ENCODE measurements at places on chromosomes 6 and 20.

GRCh38 chr20:3803854-3804253, 7.7 kb downstream of the CDC25B start:
- DNase-seq = no peak

- DNase-seq = no peak
These were observed 70.1 kb downstream of the SLX4IP start for GRCh38 chr20:10504994-10505730.

- no peak for DNase-seq
These were observed 22.9 kb downstream of the COL20A1 start for GRCh38 chr20:63315731-63316491.

GRCh38 chr6:119348096-119348747, 1.3 kb downstream of the MAN1A1 start:
- DNase-seq = peak; percentile 39

DNA sequence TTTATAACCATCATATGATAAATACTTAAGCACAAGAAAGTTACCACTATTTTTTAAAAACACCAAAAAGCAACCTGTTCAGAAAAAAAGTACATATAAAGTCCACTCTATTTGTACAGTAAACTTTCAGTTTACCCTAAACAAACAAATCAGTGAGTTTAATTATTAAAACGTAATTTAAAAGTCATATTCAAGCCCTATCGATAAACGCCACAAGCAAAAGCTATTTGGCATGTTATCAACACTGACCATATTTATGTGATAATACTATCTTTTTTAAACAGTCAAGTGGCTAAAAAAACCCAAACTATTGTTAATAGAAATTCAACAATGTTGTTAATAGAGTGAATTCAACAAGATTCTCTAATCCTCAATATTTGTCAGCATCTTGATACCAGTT, 1.9 kb downstream of the KATNA1 start:
- no peak for DNase-seq

DNA sequence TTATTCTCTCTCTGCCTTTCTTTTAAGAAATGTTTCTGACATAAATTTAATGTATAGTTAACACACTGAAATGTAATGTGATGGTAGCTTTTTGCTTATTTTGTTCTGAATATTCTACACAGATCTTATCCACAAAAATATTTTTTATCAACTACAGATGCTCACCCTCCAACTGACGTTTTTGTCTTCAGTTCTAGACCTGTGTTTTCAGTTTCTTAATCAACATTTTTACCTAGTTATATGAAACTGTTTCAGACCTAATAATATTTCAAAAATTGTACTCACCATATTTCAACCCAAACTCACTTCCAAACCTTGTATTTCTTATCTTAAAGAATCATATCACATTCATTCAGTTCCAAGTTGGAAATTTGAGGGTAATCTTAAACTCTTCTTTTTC, 452.8 kb downstream of the RFPL4B start:
- DNase-seq = no peak

- no peak for DNase-seq
These were observed 52.4 kb downstream of the MAP3K7 start for GRCh38 chr6:90534337-90535025.

- no peak for DNase-seq
These were observed 2.6 kb upstream of the BPI start for GRCh38 chr20:38301309-38301708.

- DNase-seq = no peak
These were observed 25.5 kb downstream of the ANGPT4 start for GRCh38 chr20:890666-891057.

DNA sequence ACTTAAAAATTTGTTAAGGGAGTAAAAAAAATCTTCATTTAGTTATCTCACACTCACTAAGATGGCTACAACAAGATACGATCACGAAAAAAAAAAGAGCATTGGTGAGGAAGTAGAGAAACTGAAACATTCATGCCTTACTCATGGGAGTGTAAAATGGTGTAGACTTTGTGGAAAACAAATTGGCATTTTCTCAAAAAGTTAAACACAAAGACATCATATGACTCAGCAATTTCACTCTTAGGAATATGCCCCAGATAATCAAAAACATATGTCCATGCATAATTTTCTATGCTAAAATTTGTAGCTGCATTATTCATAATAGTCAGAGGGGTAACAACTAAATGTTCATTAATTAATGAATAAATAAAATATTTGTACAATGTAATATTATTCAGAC, 120.9 kb upstream of the IRAK1BP1 start:
- no peak for DNase-seq

- DNase-seq = no peak
These were observed 25.1 kb downstream of the KCNK5 start for GRCh38 chr6:39204160-39204495.

GRCh38 chr20:7930343-7930742, 9.9 kb downstream of the HAO1 start:
- no peak for DNase-seq

DNA sequence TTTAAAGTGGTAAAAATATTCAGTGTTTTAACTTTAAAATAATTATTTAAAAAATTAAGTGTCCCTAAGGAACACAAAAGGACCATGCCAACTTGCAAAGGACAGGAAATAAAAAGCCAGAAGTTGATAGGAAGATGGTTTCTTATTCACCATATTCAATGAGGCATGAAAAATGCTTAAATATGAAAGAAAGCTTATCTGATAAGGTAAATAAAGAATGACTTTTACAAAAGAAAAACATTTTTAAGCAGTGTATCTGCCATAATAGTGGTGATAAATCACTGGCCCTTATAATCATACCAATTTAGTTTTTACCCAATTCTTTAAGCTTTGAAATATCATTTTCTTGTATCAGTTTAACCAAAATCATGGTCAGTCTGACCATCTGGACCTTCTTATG, 33.5 kb upstream of the POPDC3 start:
- DNase-seq = no peak

DNA sequence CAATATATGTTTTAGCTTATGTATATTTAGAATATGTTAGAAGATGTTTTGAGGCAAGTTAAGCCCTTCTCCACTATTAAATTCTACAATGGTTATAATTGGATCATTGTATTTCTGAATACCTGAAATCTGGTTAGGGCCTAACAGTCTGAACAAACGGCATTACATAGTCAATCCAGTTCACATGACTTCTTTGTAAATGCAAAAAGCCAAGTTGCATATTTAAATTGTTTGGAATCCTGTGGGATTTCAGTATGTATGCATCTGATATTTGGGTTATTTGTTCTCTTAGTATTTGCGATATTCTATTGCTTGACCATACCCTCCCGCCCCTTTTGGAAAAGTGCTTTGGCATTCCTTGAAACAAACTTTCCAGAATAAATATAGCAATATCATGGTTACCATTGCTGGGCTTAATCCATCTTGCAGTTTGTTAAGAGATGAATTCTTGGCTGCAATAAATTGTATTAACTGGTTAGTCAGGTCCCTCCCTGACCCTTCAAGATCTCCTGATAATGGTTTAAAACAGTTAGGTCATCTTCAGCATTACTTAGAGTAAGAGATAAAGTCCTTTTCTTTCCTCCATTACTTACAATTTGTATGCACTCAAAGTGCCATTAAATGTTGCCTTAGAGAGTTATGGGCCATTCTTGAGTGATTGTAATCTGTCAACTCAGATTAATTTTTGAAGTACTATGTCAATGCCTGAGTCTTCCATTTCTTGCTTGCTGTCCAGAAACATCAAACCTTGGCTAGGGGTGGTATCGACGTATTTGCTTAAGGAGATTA, 36.5 kb downstream of the LRRC1 start:
- DNase-seq = no peak

DNA sequence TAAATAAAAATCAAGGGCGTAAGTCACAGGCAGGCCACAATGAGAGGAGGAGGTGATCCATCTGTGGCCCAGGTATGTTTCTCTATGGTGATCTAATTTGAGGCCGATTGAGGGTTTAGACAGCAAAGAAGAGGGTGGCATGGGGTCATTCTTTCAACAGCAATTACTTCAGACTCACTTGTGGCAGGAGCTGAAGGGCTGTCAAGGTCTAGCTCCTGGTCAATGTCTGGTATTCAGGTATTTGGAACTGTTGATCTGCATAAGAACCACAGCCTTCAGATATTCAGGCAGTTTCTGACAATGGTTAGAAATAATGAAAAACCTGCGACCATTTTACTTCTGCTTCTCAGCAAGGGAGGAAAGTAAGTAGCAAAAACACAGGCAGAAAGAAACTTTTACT, 259.6 kb downstream of the FOXC1 start:
- no peak for DNase-seq

DNA sequence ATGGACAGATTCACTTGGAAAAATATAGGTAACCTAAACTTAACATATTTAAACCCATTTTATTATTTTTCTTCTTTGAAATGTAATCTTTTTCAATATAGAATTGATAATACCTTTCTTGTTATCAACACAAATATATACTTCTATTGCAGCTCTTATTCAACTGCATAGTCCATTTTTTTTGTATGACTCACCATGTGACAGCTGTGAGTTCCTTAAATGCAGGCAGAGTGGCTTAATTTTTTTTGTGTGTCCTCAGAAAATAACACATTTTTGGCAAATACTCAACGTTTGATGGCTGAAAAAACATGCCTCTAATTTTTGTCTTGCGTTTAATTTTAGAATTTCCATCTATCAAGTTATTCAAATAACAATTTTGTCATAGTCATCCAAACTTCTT, 454.8 kb downstream of the PHF3 start:
- DNase-seq = no peak

- DNase-seq = no peak
These were observed 8.9 kb upstream of the IGF2R start for GRCh38 chr6:159959976-159960384.

GRCh38 chr6:6840831-6841291, 252.3 kb downstream of the LY86 start:
- DNase-seq = no peak

DNA sequence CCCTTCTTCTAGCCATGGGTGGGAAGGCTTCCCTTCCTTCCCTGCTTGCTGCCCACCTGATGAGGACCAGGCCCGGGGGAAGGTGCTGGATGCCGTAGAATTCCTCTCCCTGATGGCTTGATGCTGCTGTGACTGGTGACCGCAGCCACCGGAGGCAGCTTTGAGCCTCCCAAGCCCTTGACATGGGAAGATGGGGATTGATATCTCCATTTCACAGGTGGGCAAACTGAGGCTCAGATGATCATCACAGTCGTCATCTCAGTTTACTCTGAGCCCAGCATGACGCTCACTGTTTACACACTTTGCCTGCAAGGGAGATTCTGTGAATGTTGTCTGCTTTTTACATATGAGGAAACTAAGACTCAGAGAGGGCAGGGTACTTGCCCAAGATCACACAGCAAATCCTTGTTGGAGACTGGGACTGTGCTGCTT, 43.9 kb downstream of the SRC start:
- no peak for DNase-seq

DNA sequence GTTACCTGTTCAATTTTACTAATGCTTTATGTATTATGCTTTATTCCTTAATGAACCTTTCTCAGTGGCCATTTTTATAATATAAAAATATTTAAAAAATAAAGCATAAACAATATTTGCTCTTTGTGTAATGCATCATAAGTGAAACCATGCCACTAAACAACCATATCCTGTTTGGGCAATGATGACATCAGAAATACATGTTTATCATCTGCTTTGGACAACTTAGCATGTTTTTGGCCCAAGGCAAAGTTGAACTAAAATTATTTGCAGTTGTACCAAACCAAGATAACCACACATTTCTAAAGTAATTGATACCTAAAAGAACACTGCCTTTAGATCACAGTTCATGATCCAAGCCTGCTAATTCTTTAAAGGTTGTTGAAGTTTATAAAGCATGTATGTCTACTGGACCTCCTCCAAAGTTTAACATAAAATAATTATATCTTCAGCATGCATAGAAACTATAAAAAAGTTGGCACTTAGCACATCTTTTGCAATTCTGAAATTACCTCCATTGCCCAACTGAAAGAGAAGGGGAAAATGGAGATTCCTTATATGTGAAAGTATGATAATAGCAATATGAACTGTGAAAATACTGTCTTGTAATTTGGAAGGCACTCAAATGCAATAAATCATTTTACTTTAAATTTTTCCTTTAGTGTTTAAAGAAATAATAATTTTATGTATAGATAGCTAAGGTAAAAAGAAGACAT, 325.6 kb upstream of the RUNX2 start:
- peak; percentile 23 for DNase-seq

DNA sequence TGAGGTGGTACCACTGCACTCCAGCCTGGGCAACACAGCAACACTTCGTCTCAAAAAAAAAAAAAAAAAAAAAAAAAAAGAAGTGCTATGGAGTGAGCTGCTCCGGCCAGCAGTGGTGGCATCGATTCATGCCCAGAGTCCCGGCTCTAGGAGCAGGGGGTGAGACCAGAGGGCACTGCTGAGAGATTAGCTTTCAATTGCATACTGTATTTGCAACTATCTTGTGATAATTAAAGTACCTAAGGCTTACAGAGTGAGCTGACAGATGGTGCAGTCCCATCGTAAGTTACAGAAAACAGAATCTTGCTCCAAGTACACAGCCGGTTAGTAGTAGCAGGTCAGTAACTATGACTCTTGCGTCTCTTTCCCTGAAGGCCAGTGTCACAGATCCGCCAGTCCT, 31.5 kb downstream of the TMEM14B start:
- no peak for DNase-seq

DNA sequence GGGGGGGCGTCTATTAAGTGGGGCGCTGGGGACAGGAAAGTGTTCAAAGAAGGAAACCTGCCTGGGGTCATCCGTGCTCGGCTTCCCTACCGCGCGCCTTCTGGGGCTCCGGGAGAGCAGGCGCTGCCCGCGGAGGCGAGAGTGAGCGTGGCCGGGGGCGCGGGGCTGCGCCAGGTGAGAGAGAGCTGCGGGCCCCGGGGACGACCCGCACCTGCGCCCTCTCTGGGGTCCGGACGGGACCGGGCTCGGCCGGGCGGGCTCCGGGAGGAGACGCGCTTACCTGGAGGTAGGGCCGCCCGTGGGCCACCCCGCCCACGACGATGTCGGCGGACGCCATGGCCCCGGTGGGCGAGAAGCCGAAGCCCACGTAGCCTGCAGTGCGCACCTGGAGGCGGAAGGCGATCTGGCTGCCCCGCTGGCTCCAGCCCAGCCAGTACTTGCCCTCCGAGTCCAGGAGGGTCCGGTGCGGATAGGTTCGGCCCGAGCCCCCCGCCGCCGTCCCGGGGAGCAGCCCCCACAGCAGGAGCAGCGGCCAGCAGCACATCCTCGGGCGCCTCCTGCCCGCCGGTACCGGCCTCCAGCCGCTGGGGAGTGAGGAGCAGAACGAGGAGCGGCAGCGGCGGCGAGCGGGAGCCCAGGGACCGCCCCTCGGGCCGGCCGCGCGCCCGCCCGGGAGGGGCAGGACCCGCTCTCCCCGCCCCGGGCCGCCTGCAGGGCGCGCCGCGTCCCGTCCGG, at the start of gene MOXD1:
TSS of gene MOXD1 (minus strand) at position 593 of the 735 bp plus-strand sequence. CDS start at position 544, 49 bp downstream.
- no peak for DNase-seq

GRCh38 chr6:113564371-113565171, 292.6 kb upstream of the MARCKS start:
- DNase-seq = peak; percentile 22

- no peak for DNase-seq
These were observed 57.1 kb upstream of the CEP162 start for GRCh38 chr6:84284428-84285049.
